ENCODE measurements at places on chromosomes 6 and 20.

GRCh38 chr20:43167021-43167420 is 22.7 kb downstream of the PTPRT start:
- no peak for DNase-seq

DNA sequence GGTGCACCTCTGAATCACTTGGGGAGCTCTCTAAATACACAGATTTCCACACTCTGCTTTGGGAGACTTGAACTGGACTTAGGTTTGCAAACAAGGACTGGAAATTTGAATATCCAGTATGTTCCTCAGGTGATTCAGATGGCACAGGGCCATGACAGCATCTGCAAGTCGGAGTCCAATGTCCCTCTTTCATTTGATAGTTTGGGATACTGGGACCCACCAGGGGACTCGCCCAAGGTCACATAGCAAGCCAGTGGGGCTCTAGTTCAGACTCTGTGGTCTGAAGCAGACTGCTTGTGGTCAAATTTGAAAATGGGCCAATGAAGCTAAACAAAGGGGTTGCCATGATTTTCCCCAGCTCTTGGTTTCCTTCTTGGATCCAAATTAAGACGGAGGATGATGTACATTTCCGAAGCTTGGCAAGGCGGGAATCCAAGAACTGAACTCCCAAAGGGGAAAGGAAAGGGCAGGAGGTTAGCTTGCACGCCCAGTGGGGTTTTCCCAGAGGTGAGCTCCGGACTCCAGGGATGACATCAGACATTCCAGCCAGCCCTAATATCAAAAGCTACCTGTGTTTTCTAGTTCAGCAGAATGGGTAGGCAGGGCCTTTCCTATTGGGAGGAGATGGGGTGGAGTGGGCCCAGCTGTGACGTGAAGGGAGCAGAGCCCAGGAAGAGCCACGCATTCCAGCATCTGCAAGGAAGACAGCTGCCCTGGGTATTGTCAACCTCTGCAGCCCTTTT is 3.4 kb upstream of the SYS1 start:
- no peak for DNase-seq

DNA sequence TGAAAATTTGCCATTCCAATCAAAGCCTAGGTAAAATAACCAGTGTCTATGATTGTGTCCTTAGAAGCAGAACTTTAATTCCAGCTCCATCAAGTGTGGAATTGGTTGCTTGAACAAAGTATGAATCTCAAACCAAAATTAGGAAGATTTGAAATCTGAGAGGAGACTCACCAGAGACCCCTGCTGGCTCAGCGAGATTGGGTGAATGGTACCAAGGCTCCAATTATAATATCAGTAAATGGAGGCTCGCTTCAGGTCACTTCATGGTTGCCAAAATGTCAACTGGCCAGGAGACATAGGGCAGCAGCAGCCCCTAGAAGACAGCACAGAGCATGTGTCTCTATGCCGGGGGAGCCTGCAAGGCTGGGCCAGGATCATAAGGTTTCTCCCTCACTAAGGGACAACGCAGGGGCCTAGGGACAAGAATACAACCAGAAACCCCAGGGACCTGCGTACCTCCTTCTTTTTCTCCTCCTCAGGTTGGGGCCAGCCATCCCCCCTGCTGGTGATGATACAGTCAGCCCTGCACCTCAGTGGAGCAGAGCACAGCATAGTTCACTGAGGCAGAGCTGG is 14.0 kb downstream of the RBL1 start:
- DNase-seq = peak; percentile 7

- DNase-seq = peak; percentile 79
Measured at GRCh38 chr6:7051780-7052442, 55.9 kb upstream of the RREB1 start.

DNA sequence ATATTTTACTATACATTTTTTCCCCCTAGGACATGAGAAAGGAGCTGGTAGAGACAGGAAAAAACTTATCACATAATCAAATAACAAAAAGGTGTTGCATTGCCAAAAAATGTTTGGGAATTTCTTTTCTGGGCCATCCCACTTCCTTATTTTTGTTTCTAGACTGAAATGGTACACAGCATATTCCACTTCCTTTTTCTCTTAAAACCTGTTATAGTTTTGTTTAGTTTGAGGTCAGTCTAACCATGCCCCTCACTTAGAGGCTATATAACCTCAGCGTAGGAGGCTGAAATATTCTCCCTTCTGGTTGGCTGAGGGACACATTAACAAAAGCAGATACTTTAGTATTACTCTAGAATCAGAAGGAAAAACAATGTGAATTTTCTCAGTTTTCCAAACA is 323.9 kb downstream of the GJA1 start:
- DNase-seq = no peak

DNA sequence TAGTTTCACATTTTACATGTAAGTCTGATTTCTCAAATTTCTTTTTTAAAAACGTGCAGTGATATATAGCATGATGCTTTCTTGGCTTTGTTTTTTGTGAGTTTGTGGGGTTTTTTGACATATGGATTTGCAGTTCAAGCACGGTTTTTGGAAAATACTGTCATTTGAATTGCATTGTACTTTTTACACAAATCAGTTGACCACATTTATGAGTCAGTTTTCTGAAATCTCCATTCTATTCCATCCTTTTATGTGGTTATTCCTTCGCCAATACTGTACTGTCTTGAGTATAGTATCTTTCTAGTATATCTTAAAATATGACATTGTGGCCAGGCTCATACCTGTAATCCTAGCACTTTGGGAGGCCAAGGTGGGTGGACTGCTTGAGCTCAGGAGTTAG is 890.0 kb upstream of the CITED2 start:
- DNase-seq = no peak

- peak; percentile 62 for DNase-seq
Measured at GRCh38 chr6:98833307-98834059, 891 bp upstream of the POU3F2 start.

GRCh38 chr6:169665289-169665688 is 36.5 kb downstream of the WDR27 start:
- peak; percentile 98 for DNase-seq

DNA sequence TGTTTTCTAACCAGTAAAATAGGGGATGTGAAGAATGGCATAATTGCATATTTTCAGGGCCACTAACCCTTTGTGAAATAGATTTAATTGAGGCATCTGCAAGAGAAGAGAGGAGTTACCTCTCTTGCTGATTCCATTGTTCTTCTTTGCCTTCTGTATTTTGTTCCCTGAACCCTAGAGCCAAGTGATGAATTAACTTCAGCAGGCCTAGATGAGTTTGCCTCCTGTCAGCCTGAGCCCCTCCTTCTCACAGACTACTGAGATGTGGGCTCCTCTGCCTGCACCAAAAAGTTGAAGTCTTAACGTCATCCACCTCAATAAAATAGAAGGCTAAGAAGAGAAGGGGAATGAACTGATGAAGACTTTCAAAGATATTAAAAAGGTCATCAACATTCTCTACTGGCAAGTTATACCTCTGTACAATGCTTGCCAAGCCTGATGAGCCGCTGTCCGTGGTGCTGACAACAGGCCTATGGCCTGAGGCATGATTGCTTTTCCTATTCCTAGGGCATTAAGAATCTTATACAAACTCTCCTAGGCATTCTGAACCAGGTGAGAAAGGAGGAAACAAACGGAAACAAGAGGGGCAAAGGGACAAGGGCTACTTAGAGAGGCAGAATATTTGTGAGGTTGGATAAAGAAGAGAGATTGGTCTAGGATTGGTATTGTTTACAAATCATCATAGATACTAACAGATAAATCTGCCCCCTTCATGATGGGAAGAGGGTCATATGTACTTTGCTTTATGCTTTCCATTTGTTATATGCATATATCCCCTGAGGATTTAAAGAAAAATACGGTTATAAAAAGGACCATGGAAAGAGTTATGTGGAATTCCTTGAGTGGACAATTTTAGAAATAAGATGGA is 46.8 kb downstream of the CD24 start:
- peak; percentile 26 for DNase-seq

- no peak for DNase-seq
Measured at GRCh38 chr20:43941476-43942200, 27.0 kb downstream of the TOX2 start.

- no peak for DNase-seq
Measured at GRCh38 chr6:79399499-79399898, 137.7 kb downstream of the LCA5 start.

- DNase-seq = no peak
Measured at GRCh38 chr20:38001981-38002380, 31.3 kb downstream of the TTI1 start.

DNA sequence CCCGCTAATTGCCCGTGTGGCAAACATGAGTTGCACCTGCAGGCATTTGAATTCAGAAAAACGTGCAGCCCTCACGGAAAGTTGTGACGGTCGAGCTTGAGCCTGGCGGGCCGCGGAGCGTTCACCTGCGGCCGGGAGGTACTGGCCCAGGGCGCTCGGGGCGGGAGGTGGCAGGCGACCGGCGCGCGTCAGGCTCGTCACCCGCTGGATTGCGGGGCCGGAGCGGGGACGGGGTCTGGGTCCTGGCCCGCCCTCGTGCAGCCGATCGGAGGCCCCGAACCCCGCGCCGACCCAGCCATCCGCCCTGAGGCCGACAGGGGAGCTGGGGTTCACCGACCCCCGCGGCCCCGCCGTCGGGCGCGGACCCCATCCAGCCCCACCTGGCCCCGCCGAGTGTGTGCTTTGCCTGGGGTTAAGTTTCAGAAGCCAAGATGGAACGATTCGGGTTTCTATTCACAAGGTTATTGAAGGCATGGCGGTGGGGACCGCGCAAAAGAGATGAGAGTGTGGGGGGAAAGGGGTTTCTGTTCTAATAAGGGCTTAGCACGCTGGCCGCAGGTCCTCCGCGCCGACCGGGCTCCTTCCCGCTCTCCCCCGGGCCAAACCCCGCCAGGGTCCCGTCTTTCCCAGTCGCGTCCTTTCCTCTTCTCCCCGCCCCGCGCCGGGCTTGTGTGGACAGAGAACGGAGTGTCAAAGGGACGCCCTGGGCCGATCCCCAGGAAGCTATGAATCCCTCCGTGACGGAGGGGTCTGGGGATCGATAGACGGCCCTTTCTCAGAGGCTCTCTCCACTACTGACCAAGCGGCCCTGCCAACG is 1.6 kb upstream of the HEY2 start:
- DNase-seq = peak; percentile 99

- no peak for DNase-seq
Measured at GRCh38 chr6:106117579-106117978, 31.4 kb downstream of the PRDM1 start.
